ENCODE measurements at places on chromosomes 6 and 20. TPM values are rescaled to one million over a fixed set of nuclear protein-coding genes. Genes with fewer than 3 reads are reported as not detected.

MAP7 gene
- 4.7 TPM for total RNA-seq

RCAN2 gene
- total RNA-seq = 17.2 TPM

SRXN1 gene
- total RNA-seq = 13.4 TPM

TNFAIP3 gene
- total RNA-seq = 31.4 TPM

VSX1 gene
- total RNA-seq = not detected

UST gene
- 34.6 TPM for total RNA-seq

RBBP8NL gene
- total RNA-seq = not detected

WFDC12 gene
- not detected for total RNA-seq

FAM162B gene
- 6.6 TPM for total RNA-seq

SLC35F1 gene
- 1.3 TPM for total RNA-seq

C6orf163 gene
- 3.9 TPM for total RNA-seq

ADGRF4 gene
- 0.22 TPM for total RNA-seq

ZNF311 gene
- 1.0 TPM for total RNA-seq

PPP1R14C gene
- not detected for total RNA-seq

PHACTR2 gene
- total RNA-seq = 52.5 TPM

MUCL3 gene
- total RNA-seq = not detected

ID4 gene
- 52.6 TPM for total RNA-seq

PRKN gene
- total RNA-seq = 9.6 TPM

NDUFAF5 gene
- 12.3 TPM for total RNA-seq

SOX18 gene
- 9.3 TPM for total RNA-seq

ZNF318 gene
- total RNA-seq = 16.1 TPM

EFCAB8 gene
- total RNA-seq = not detected

Data from subcutaneous adipose tissue (tissue), 4 donors.